ENCODE measurements at places on chromosomes 3 and 15. TPM values are rescaled to one million over a fixed set of nuclear protein-coding genes. Genes with fewer than 3 reads are reported as not detected.

Gene SYNM
- 4.0 TPM for total RNA-seq

Gene GMPPB
- total RNA-seq: 17.4 TPM

Gene SUSD5
- 11.2 TPM for total RNA-seq

DNA sequence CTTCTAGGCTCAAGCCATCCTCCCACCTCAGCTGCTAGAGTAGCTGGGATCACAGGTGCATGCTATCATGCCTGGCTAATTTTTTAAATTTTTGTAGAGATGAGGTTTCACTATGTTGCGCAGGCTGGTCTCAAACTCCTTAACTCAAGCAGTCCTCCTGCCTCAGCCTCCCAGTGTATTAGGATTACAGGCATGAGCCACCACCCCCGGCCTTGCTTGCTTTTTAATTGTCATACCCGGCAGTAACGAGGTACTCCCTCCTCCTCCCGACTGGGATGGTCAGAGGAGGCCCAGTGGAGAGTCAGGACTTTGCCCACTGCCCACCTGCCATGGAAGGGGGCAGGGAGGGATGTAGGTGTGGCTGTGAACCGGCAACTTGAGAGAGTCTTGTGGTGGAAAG is 4.5 kb downstream of the NOX5 start:
- no peak for DNase-seq

Gene FES
- total RNA-seq: 20.3 TPM

GRCh38 chr3:56931836-56932235 is 128.6 kb upstream of the SPATA12 start:
- DNase-seq: no peak

Gene LRRC3B
- total RNA-seq: not detected

DNA sequence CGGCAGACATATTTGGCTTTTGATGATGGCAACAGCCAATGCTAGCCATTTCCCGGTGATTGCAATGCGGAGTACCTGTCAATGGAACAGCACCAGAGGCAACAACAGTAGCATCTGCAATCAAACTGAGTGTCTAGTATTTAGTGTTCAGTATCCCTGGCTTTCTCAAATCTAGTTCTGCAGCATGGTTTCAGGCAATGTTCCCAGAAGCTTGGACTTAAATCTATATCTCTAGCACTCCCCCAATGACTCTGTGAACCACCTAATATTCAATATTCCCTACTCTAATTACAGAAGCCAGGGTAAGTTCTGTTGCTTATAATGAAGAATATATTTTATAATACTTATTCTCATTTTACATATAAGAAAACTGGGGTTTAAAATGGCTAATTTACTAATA is 48.2 kb downstream of the TBL1XR1 start:
- DNase-seq: no peak

All from osteoblast (primary cell).